ENCODE measurements at places on chromosomes 1 and 21. TPM values are rescaled to one million over a fixed set of nuclear protein-coding genes. Genes with fewer than 3 reads are reported as not detected.

SMIM1 gene
- not detected for total RNA-seq

NTMT2 gene
- not detected for total RNA-seq

RPE65 gene
- not detected for total RNA-seq

AVPR1B gene
- not detected for total RNA-seq

SLAMF1 gene
- not detected for total RNA-seq

OR2W3 gene
- 1.1 TPM for total RNA-seq

LCE1A gene
- total RNA-seq: not detected

PROK1 gene
- total RNA-seq: not detected

NPHS2 gene
- total RNA-seq: not detected

PTGER3 gene
- total RNA-seq: not detected

GBP2 gene
- total RNA-seq: 55.0 TPM

SYCP1 gene
- not detected for total RNA-seq

NPPA gene
- total RNA-seq: not detected

EFCAB7 gene
- total RNA-seq: 13.6 TPM

KIF14 gene
- 1.8 TPM for total RNA-seq

FCMR gene
- total RNA-seq: 0.29 TPM

CACHD1 gene
- total RNA-seq: 5.1 TPM

NCSTN gene
- 165 TPM for total RNA-seq

AMY2B gene
- total RNA-seq: 6.2 TPM

TSPAN2 gene
- 2.1 TPM for total RNA-seq

IGSF21 gene
- not detected for total RNA-seq

ACKR1 gene
- not detected for total RNA-seq

STMN1 gene
- 35.1 TPM for total RNA-seq

ASCL5 gene
- not detected for total RNA-seq

COP1 gene
- 73.1 TPM for total RNA-seq

CNST gene
- 21.2 TPM for total RNA-seq

TSPEAR gene
- total RNA-seq: not detected

FCRL5 gene
- under 0.01 TPM for total RNA-seq
